ENCODE measurements at places on chromosomes 2 and 18. TPM values are rescaled to one million over a fixed set of nuclear protein-coding genes. Genes with fewer than 3 reads are reported as not detected.

SIX3 gene
- total RNA-seq, result not detected

ANTXR1 gene
- 33.1 TPM for total RNA-seq

ANKRD44 gene
- 6.9 TPM for total RNA-seq

VIT gene
- not detected for total RNA-seq

SIGLEC15 gene
- total RNA-seq, result not detected

PFN4 gene
- 2.6 TPM for total RNA-seq

RIF1 gene
- 47.3 TPM for total RNA-seq

RAB6C gene
- total RNA-seq, result not detected

AQP12A gene
- total RNA-seq, result not detected

CCNYL1 gene
- 19.7 TPM for total RNA-seq

DNA sequence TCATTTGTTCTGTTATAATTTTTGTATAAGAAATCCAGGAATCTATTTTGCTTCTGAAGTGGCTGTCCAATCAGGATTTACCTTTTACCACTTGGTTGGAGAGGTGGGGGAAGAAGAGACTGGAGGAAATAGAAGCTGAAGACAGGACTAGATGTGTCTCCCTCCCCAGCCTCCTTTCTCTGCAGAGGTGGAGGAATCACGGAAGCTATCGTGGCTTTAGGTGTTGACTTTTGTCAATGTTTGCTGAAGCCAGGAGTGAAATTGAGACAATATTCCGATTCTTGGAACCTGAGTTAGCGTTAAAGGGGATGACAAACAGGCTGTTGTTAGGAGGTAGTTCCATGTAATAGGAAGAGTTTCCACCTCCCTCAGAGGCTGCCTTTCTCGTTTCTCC lies 43.5 kb downstream of the PDCL3 start:
- no peak overlapping the region for H3K4me3 ChIP-seq
- no peaks in the 10 kb centered on the region for H3K36me3 ChIP-seq
- no peak for DNase-seq
- no peaks in the 10 kb centered on the region for H3K27me3 ChIP-seq
- no peak overlapping the region for H3K27ac ChIP-seq
- H3K4me1 ChIP-seq, result peaks cover 5% of the 10 kb centered on the region

DNA sequence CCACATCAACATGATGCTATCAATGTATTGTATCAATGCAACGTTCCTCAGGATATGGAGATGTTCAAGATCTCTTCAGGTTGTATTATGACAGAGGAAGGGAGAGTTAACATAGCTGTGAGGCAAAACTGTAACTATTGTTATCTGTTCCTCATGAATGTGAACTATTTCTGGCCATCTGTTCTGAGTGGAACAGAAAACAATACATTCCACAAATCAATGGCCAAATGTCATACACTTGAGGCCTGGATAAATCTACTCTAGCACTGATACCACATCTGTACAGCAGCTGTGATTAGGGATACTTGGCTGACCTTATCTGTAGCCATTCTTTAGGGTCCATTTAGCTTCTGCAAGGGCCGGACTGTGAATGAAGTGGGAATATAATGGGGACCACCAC lies 447.9 kb downstream of the IRS1 start:
- no peak for DNase-seq
- H3K27me3 ChIP-seq, result no peaks in the 10 kb centered on the region
- H3K27ac ChIP-seq, result no peak overlapping the region
- no peaks in the 10 kb centered on the region for H3K36me3 ChIP-seq
- H3K4me3 ChIP-seq, result no peak overlapping the region

DNA sequence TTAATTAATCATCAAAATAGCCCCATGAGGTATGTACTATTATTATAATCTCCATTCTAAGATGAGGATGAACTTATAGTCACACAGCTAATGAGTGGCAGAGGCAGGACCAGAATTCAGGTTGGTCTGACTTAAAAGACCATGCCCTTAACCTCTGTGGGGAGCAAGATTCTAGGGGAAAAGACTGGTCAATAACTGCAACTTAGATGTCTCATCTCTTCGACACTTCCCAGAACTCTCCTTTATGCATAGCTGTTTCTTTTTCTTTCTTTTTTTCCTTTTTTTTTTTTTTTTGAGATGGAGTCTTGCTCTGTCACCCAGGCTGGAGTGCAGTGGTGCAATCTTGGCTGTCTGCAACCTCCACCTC lies 66.3 kb upstream of the RTN4 start:
- no peaks in the 10 kb centered on the region for H3K36me3 ChIP-seq
- H3K27ac ChIP-seq, result no peak overlapping the region
- H3K4me3 ChIP-seq, result no peak overlapping the region
- no peak for DNase-seq
- peaks cover 21% of the 10 kb centered on the region for H3K4me1 ChIP-seq
- H3K27me3 ChIP-seq, result no peaks in the 10 kb centered on the region

GRCh38 chr2:98776136-98776535 lies 45.2 kb upstream of the MGAT4A start:
- no peak for DNase-seq
- peaks cover 14% of the 10 kb centered on the region for H3K4me1 ChIP-seq
- H3K27me3 ChIP-seq, result peaks cover 23% of the 10 kb centered on the region
- H3K4me3 ChIP-seq, result no peak overlapping the region
- no peak overlapping the region for H3K27ac ChIP-seq

DNA sequence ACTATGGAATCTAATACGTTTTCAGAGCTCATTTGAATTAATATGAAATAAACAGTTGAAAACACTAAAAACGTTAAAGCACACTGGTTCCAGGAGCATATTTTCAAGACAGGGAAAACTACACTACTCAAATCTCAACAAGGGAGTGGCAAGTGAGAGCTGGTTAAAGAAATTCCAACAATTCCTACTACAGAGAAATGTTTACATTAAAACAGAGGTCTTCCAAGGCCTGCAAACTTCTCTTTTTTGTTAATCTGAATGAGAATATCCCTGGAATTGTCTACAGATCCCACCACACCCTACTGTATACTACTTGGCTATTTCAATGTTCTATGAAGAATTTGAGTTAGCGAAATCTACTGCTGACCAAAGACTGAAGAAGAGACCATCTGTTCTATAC lies 231.5 kb downstream of the ZEB2 start:
- no peaks in the 10 kb centered on the region for H3K4me1 ChIP-seq
- no peak overlapping the region for H3K27ac ChIP-seq
- H3K36me3 ChIP-seq, result no peaks in the 10 kb centered on the region

GRCh38 chr2:7627583-7627982 lies 710.4 kb downstream of the RNF144A start:
- H3K4me1 ChIP-seq, result no peaks in the 10 kb centered on the region
- peak; percentile 23 for DNase-seq
- no peaks in the 10 kb centered on the region for H3K27me3 ChIP-seq
- H3K36me3 ChIP-seq, result no peaks in the 10 kb centered on the region
- no peak overlapping the region for H3K27ac ChIP-seq
- no peak overlapping the region for H3K4me3 ChIP-seq

DNA sequence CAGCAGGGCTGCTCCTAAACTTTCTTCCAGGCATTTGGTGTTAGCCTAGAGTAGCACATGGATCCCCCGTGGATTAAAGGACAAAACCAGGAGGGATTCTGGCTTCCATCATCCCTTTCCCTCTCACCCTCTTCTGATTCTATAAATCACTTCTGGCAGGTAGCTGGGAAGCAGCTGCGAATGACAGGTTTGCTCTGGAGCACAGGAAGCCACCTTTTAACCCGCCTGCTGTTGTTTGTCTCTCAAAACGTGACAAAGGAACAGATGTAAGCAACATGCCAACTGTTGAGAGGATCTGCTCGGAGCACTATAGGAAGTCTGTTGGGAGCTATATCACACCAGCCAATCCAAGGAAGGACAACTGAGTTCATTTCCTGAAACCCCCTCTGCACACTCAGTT lies 101.9 kb downstream of the ACTR2 start:
- no peak overlapping the region for H3K4me3 ChIP-seq
- H3K27me3 ChIP-seq, result no peaks in the 10 kb centered on the region
- no peaks in the 10 kb centered on the region for H3K4me1 ChIP-seq
- DNase-seq, result no peak
- H3K27ac ChIP-seq, result no peak overlapping the region
- peaks cover 36% of the 10 kb centered on the region for H3K36me3 ChIP-seq

GRCh38 chr2:156673333-156673615 lies 237.1 kb downstream of the GPD2 start:
- H3K36me3 ChIP-seq, result no peaks in the 10 kb centered on the region
- no peaks in the 10 kb centered on the region for H3K4me1 ChIP-seq
- no peak overlapping the region for H3K4me3 ChIP-seq
- no peaks in the 10 kb centered on the region for H3K27me3 ChIP-seq

DNA sequence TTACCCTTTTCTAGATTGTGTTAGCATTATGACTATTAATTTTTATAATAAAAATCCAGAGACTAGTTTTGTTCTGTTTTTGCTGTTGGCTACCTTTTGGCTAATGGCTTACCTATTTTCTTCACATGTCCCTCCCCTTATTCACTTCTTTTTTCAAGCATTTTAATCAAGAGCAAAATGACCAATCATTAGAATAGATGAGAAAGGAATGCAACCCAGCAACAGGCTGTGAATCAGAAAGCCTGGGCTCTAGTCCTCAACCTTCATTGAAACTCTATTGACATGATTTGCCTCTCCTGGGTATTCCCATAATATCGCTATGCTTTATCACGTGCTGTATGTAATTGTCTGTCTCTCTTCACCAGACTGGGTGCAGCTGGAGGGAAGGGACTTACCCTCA lies 370.1 kb downstream of the IRS1 start:
- no peak overlapping the region for H3K4me3 ChIP-seq
- H3K27ac ChIP-seq, result no peak overlapping the region
- H3K36me3 ChIP-seq, result no peaks in the 10 kb centered on the region

- no peak for DNase-seq
- no peaks in the 10 kb centered on the region for H3K36me3 ChIP-seq
- no peak overlapping the region for H3K27ac ChIP-seq
- no peaks in the 10 kb centered on the region for H3K27me3 ChIP-seq
- no peaks in the 10 kb centered on the region for H3K4me1 ChIP-seq
- H3K4me3 ChIP-seq, result no peak overlapping the region
These were observed 334.7 kb upstream of the ZEB2 start for GRCh38 chr2:144854596-144854995.

GRCh38 chr2:241592126-241592845 lies 33.7 kb downstream of the BOK start:
- peaks cover 61% of the 10 kb centered on the region for H3K36me3 ChIP-seq
- H3K4me1 ChIP-seq, result no peaks in the 10 kb centered on the region
- DNase-seq, result no peak

DNA sequence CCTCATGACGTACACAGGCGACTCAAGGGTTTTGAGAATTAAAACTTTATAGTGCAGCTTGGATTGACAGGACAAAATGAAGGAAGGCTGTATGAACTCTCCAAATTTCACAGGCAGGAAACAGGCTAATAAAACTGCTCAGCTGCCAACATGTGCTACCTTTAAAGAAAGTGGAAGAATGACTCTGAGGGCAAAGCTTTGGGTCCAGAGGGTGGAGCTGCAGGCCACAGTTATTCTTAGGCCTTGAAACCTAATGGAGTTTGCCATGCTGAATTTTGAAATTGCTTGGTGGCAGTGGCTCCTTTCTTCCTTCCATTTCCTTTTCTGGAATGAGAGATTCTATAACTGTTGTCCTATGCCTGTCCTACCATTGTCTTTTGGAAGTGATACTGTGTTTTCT lies 34.8 kb downstream of the HAT1 start:
- peaks cover 36% of the 10 kb centered on the region for H3K4me1 ChIP-seq
- DNase-seq, result peak; percentile 27
- no peak overlapping the region for H3K27ac ChIP-seq
- H3K27me3 ChIP-seq, result no peaks in the 10 kb centered on the region

DNA sequence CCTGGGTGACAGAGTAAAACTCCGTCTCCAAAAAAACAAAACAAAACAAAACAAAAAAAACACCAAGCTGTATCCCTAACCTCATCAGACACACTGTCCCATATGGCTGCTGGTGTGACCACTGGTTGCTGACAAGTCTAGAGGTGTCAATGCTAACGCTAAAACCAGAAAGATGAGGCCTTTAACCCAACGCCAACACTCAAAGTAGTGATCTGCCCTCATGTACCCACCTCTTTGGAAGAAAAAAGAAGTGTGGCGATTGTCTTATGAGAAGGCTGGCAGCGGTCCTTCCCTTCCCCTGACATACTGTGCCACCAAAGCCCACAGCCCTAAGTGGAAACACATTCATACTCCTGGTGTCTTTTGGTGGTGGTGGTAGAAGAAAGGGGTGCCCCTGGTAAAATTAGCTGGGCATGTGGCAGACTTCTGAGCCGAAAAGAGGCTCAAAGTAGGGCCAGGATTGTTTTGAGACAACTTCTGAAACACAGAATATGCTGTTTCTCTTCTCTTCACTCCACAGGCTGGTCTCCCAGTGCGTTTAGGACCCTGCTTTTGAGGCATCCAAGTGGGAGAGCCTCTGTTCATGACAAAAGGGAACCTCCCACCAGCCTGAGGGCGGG lies 9.8 kb downstream of the SERTAD2 start:
- peak overlapping the region; percentile 78 for H3K4me3 ChIP-seq
- H3K4me1 ChIP-seq, result peaks cover 32% of the 10 kb centered on the region
- no peaks in the 10 kb centered on the region for H3K27me3 ChIP-seq
- H3K36me3 ChIP-seq, result peaks cover 5% of the 10 kb centered on the region
- peak overlapping the region; percentile 96 for H3K27ac ChIP-seq
- DNase-seq, result no peak

DNA sequence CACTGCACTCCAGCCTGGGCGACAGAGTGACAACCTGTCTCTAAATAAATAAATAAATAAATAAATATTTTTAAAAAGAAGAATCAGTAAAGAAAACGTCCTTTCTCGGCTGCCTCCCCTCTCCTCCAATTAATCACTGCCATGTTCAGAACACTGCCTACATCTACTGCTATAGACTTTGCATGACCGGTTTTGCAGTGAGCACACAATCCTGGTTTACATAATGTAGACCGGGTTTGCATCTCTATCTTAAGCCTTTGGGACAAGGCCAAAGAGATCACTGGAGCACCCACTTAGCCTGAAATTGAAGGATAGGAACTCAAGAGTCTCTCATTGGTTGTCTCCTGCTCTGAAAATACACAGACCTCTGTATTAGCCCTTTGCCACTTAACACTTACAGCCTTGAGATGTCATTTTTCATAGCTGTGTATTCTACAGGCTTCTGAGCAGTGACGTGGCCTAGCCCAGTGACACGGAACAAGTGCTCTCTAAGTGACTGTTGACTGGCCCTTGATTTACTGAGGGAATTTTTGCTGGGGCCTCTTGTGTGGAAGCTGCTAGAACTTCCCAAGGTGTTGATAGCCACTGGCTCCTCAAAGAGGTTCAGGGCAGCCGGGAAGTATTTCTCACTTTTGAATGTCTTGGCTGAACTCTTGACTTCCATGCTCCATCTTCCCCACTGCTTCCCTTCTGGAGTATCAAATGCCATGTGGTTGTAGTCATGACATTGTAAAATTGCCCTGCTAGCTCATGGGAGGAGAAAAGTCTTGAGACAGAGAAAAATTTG lies 45.3 kb upstream of the CCBE1 start:
- DNase-seq, result no peak
- no peak overlapping the region for H3K27ac ChIP-seq
- no peaks in the 10 kb centered on the region for H3K27me3 ChIP-seq
- no peak overlapping the region for H3K4me3 ChIP-seq
- peaks cover 18% of the 10 kb centered on the region for H3K4me1 ChIP-seq

All from MCF 10A (cell line).